ENCODE measurements at places on chromosomes 7 and 10.

GRCh38 chr7:37964196-37964595 lies 43.8 kb downstream of the EPDR1 start:
- no peak for DNase-seq

- DNase-seq, result no peak
Measured at GRCh38 chr7:137266764-137267163, 76.8 kb downstream of the PTN start.

GRCh38 chr7:92769394-92769699 lies 67.0 kb downstream of the CDK6 start:
- DNase-seq, result no peak

DNA sequence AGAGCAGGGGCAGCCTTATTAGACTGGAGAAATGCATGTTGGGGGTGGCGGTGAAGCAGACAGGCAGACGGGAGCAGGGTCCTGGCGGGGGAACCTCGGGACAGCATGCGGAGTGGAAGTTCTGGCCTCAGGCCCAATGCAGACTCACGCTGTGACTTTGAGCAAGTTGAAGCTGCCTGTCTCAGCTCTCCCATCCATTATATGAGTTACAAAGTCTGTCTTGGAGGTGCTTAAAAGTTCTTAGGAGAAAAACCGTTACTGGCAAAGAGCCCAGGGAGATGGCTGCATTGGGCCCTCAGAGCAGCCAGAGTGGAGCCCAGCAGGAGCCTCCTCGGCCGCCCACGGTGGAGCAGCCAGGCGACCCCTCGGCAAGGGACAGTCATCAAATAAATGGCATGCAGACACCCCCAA lies 509.5 kb downstream of the PLXNA4 start:
- DNase-seq, result peak; percentile 67

GRCh38 chr7:76294344-76295024 lies 8.0 kb upstream of the HSPB1 start:
- peak; percentile 99 for DNase-seq

GRCh38 chr7:129784437-129784782 lies 168.3 kb downstream of the UBE2H start:
- DNase-seq, result peak; percentile 49

DNA sequence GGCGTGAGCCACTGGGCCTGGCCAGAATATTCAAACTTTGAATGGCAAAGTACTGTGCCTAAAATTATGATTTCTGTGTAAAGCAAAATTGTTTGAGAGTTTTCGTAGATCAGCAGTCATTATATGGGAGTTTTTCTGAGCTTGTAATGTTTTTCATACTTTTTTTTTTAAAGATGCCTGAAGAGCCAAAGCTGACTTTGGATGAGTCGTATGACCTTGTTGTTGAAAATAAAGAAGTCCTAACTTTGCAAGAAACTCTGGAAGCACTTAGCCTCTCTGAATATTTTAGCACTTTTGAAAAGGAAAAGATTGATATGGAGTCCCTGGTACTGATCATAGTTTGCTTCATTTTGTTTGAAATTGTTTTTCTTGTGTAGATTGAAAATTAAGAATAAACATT lies 26.7 kb downstream of the SEC23IP start:
- no peak for DNase-seq

DNA sequence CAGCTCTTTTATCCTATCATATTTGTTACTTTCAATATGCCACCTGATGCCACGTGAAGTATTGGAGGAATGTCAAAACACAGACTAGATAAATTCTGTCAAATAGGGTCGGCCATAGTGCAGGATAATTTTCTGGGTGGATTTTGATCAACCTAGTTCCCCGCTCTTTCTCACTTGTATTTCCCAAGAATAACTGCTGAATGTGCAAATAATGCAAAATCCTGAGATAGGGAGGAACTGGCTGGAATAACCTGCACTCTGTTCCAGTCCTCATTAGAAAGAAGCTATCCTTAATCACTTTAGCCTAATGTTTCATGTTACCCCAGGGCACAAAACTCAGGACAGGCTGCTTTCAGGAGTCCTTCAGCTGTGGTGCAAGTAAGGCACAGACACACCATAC lies 33.9 kb downstream of the ZWINT start:
- no peak for DNase-seq

GRCh38 chr10:114256822-114257221 lies 17.8 kb downstream of the VWA2 start:
- no peak for DNase-seq

DNA sequence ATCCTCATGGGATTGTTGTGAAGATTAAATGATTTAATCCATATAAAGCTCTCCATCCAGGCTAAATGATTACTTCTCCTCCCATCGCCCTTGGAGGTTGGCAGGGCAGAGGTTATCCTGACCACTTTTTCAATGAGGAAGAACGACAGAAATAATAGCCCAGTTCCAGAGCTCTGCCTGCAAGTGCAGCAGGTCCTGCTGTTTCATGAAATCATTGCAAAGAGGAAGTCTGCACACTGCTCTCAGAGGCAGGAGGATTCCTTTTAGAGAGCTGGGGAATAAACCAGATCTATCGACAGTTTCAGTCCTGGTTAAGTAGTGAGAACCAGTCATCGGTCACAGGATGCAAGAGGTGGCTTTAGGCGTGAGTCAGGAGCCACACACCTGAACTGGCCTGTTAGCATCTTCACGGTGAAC lies 25.0 kb upstream of the CDH23 start:
- DNase-seq, result no peak

GRCh38 chr7:111138193-111138569 lies 47.3 kb downstream of the LRRN3 start:
- DNase-seq, result peak; percentile 69

DNA sequence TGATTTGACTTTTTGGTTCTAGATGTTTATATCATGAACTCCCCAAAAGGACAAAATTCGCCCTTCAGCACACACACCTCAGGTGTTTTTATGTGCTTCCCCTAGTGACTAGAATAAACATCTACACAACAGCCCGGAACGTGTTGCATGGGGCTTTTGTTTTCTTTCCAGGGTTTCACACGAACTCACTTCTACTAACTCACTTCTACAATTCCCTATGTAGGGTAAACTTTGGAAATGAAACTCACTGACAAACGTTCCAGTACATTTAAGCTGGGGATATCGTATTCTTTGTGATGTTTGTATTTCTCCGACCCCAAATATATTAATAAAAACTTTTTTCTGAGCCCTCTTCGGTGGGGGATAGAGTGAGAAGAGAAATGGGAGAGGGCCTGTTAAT lies 1.4 kb downstream of the TRA2A start:
- DNase-seq, result no peak

DNA sequence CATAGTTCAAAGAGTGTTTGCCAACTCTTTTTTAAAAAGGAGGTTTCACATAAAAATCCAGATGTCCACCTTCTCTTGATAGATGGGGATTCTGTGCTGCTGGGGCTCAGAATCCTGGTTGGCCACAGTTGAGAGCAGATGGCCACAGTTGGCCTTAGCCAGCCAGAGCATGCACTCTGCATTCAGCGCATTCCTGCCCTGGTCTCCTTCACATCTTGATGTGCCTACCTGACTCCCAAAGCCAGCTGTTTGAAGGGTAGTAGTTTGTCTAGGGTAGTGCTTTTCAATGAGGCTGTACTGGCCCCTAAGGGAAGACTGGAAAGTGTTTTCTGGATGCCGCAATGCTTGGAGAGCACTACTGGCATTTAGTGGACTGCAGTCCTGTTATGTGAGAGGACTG lies 208.1 kb upstream of the HDAC9 start:
- no peak for DNase-seq

DNA sequence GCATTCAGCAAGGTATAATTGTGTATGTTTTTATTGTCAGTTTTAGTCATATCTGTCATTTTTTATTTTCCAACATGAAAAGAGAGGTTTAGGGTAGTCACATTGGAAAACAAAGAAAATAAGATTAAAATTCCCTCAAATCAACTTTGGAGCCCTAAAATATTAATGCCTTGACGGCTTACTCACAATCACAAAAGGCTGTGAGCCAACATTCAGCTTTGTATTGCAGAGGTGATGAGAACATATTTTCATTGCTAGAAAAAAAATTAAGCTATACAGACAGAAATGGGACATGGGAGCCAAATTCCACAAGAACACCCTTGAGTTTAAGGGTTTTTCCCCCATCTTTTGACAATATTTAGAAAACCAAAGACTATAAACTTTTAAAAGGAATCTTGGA lies 30.2 kb downstream of the CALD1 start:
- DNase-seq, result no peak

DNA sequence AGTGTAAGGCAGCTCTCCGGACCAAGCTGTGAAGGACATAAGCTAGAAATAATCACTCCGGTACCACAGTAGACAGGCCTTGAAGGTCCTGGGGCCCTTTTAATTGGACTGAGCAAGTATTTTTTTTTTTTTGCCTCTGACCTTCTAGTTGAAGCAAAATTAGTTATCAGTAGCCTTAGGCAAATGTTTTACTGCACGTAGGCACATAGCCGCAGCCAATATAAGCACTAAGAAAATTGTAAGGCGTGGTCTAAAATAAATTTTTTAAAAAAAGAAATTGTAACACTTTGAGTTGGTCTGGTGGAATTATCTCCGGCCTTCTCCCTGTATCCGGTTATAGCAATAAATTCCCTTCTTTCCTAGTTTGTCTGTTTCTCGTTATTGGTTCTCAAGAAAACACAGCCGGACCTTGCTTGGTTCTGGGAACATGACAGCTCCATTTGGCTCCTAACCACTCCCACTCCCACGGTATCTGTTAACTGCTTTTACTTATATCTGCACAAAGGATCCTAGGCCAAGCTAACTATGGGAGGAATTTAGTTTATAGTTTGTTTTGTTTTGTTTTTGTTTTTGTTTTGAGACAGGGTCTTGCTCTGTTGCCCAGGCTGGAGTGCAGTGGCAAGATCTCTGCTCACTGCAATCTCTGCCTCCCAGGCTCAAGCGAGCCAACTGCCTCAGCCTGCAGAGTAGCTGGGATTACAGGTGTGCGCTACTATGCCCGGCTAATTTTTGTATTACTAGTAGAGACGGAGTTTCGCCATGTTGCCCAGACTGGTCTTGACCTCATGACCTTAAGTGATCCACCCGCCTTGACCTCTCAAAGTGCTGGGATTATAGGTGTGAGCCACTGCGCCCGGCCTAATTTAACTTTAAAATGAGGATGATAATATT lies 124.4 kb upstream of the KIF5B start:
- DNase-seq, result no peak

DNA sequence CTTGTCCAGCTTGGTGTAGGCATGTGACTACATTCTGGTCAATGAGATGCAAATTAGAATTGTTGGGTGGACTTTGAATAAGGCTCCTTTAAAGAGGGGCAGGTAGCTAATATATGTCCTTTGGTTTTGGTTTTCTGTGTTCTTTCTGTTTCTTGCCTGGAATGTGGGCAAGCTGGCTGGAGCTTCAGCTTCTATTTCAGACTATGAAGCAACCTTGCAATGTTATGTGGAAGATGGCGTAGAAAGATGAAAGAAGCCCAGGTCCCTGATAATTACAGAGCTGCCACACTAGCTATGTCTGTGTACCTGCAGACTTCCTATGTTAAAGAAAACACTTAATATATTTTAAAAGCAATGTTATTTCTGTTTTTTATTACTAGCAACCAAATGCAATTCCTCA lies 46.2 kb downstream of the NEURL1 start:
- no peak for DNase-seq

- DNase-seq, result no peak
Measured at GRCh38 chr10:45155784-45156183, 155.1 kb downstream of the ZNF22 start.

DNA sequence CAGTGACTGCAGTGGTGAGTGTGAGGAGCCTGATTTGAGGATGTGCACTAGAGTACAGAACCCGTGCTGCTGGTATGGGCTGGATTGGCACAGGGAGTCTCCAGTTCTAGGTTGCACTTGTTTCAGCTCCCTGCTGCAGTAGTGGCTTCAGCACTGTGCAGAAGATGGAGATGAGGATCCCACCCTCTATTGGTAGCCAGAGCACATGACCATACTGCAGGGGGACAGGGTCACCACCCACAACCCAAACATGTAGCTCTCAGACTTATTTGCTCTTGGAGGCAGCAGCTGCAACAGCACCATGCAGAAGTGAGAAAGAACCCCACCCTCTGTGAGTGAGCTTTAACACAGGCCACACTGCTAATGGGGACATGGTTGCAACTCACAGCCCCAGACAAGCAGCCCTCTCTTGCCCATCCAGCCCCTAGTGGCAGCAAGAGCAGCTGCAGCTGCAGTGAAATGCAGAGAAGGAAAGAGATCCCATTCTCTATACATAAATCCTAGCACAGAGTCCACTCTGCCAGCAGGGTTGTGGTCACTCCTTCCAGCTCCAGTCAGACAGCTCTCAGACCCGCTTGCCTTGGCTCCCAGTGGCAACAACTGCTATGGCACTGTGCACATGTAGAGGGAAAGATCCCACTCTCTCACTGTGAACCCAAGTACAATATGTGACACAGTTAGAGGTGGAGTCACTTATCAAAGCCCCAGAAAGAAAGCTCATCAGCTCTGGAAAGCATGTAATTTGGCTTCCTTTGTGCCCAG lies 51.4 kb upstream of the SCIN start:
- no peak for DNase-seq

- no peak for DNase-seq
Measured at GRCh38 chr7:42014625-42015618, 222.1 kb downstream of the GLI3 start.

DNA sequence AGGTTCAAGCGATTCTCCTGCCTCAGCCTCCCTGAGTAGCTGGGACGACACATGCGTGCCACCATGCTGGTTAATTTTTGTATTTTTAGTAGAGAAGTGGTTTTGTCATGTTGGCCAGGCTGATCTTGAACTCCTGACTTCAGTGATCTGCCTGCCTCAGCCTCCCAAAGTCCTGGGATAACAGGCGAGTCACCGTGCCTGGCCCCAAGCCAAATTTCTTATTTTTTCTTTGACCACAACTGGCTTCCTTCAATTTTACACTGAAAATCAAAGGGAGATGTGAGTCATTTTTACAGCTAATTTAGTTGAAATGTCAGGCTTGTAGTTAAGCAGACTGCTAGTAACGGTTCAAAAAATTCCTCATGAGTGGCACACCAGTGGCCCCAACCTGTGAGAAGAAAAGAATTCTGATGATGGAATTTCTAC lies 7.8 kb downstream of the RNF216 start:
- DNase-seq, result no peak

- DNase-seq, result no peak
Measured at GRCh38 chr7:116710764-116711452, 38.9 kb downstream of the MET start.

GRCh38 chr7:22173685-22174573 lies 183.0 kb downstream of the RAPGEF5 start:
- no peak for DNase-seq

GRCh38 chr10:114262496-114262895 lies 23.4 kb downstream of the VWA2 start:
- DNase-seq, result no peak

- DNase-seq, result no peak
Measured at GRCh38 chr10:58839771-58840170, 327.1 kb downstream of the BICC1 start.

DNA sequence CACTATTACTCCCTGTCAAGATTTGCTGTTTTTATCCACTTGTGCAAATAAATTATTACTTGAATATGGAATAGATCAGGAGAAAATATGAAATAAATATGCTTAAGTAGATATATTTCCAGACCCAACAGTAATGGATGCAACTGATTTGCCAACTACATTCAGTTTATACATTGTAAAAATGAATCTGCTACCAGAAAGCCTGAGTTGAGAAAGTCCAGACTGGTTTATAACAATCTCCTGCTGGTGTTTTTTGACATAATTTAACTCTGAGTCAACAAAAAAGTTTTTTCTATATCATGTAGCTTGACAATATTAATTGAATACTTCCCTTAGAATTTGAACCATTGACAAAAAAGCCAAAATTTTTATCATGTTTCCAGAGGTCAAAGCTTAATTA lies 265.8 kb upstream of the SEMA3D start:
- DNase-seq, result no peak

GRCh38 chr10:13371897-13372470 lies 23.9 kb upstream of the SEPHS1 start:
- peak; percentile 78 for DNase-seq
